Kidney tubule cell (primary cell): ENCODE measurements at places on chromosomes 6 and 20.

GRCh38 chr20:19673575-19673974 is 84.5 kb upstream of the RIN2 start:
- DNase-seq: peak; percentile 25

GRCh38 chr20:46406986-46407670 is 713 bp upstream of the ELMO2 start:
- peak; percentile 75 for DNase-seq

- DNase-seq: peak; percentile 39
Observed at GRCh38 chr6:26104457-26105108, 17.4 kb downstream of the HFE start.

DNA sequence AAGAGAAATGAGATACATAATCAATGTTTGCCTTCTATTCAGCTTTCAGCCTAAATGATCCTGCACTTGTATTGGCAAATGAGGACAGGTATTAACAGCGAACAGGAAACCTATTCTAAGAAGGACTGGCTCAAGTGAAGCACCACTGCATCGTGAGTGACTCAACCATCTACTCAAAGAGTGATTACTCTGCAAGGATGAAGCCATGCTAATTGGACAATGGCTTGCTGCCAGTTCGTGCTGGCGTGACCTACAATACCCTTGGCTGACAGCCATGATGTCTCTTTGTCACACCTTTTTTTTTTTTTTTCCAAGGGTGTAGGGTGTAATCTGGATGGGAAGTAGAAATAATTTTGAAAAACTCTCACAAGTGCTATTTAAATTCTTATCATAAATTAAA is 104.9 kb downstream of the GJA10 start:
- DNase-seq: peak; percentile 92

DNA sequence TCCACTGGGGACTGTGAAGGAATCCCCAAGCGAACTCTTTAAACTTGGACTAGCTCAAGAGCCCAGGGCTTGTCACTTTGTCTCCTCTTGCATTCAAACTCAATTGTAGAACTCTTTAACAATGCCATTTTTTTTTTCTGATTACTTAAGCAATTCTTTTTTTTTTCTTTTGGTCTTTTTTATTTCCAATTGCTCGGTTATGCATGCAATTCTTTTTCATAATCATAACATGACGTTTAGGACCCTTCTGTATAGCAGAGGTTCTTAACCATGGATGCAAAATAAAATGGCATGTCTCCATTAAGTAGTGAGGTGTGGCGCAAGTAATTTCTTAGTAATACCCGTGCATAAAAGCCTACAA is 466 bp upstream of the BFSP1 start:
- no peak for DNase-seq

DNA sequence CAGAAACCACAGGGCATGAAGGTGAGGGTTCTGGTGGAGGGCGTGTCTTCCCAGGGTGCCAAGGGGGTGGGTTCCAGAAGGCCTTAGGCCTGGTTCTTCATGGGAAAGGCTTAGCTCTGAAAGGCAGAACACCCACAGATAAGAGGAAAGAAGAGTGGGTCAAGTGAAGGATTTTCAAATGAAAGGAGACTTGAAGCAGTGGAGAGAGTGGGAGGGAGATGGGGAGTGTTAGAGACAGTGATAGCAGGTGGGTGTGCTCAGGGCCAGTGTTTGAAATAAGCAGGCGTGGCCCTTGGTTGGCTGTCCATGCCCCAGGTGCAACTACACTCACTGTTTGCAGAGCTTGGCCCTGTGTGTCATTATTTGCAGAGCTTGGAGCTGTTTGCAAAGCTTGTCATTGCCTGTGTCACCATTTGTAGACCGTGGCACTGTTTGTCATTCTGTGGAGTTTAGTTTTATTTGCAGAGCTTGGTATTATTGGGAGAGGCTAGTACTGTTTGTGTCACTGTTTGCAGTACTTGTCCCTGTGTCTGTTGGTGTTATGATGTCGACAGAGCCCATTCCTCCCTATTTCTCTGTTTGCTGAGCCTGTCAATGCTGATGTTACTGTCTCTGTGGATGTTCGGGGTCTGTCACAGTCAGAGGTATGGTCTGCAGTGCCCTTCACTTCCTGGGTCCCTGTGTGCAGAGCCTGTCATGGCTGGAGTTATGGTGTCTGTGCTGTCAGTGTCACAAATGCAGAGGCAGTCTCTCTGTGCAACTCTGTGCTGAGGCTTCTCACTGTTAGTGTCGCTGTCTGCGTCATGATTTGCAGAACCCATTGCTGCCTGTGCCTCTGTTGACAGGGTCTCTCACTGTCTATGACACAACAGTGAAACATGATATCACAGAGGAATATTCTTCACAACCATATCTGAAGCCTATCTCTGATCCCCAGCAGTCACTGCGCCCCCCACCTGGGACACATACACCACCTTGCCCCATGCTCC is 127.7 kb upstream of the LRFN2 start:
- DNase-seq: no peak

GRCh38 chr20:37442547-37442946 is 78.5 kb upstream of the NNAT start:
- DNase-seq: no peak

- no peak for DNase-seq
Observed at GRCh38 chr6:524803-525202, 132.1 kb downstream of the HUS1B start.

GRCh38 chr6:106398621-106399020 is 38.1 kb downstream of the CRYBG1 start:
- DNase-seq: no peak

GRCh38 chr6:38933426-38933825 is 115.2 kb upstream of the GLP1R start:
- DNase-seq: peak; percentile 15

DNA sequence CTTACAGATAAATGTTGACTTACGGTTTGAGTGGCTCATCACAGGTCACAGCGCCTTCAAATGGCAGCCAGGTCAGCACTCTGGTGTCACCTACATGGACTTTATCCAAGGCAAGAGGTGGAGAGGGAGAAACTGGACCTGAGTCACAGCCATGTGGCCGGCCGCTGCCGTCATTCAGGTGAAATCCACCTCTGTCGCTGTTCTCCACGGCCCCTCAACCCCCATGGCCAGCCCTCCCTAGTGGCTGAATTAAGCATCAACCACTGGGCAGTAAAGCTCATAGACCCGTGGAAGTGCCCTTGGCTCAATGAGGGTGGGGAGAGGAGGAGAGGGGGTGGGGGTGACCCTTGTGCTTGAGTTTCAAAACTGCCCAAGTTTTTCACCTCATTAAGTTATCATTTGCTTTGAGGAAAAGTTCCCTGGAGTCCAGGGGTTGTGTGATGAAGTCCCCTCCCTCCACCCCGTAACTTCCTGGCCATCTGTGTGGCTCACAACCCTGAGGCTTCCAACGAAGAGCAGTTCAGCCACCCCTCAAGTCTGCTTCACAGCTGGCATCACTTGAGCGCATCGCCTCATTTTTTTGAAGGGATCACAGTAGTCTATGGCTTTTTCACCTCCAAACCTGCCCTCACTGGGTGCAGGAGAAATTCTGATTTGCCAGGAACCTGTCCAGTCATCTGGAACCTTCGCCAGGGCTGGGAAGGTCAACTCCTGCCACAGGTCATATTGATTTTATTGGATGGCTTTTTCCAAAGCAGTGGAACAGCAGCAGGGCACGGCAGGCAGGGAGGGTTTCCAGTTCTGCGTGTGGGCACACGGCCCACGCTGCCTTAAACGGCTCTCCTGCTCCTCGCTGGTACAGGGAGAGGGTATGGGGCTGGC is 43.5 kb upstream of the APCDD1L start:
- peak; percentile 76 for DNase-seq
